ENCODE measurements at places on chromosomes 5 and 9.

GRCh38 chr9:108052431-108053080, 563.0 kb upstream of the KLF4 start:
- DNase-seq, result no peak

- DNase-seq, result peak; percentile 83
Measured at GRCh38 chr5:72209147-72210115, 102.2 kb downstream of the MAP1B start.

DNA sequence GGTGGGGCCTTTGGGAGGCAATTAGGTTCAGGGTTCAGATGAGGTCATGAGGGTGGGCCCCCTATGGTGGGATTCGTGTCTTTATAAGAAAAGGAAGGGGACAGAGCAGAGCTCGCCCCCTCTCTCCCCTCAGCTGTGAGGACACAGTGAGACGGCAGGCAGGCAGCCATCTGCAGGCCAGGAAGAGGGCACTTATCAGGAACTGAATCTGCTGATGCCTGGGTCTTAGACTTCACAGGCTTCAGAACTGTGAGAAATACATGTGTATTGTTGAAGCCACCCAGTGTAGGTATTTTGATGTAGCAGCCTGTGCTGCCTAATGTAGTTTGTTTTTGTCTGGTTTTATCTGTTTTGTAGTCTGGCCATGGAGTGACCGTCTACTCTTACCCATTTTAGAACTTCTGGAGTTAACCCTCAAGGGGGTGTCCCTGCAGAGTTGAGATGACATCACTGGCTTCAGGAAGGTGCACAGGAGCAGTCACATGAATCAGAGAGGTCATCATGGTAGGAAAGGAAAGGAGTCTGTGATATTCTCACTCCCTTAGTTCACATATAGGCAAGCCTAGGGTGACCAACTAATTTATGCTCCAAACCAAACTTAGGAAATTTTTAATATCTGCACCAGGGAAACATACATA, 71.0 kb downstream of the LRRC70 start:
- DNase-seq, result no peak

GRCh38 chr5:130514984-130515690, 610.9 kb downstream of the CHSY3 start:
- peak; percentile 92 for DNase-seq

GRCh38 chr9:22332202-22332601, 114.4 kb upstream of the DMRTA1 start:
- DNase-seq, result no peak

DNA sequence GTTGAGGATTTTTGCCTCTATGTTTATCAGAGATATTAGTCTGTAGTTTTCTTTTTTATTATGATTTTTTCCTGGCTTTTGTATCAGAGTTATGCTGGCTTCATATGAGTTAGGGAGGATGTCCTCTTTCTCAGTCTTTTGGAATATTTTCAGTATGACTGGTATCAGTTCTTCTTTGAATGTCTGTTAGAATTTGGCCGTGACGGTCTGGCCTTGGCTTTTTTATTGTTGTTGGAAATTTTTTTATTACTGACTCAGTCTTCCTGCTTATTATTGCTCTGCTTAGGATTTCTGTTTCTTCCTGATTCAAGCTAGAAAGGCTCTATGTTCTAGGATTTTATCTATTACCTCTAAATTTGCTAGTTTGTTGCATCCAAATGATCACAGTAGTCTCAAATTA, 421.9 kb downstream of the CDH10 start:
- DNase-seq, result peak; percentile 61

DNA sequence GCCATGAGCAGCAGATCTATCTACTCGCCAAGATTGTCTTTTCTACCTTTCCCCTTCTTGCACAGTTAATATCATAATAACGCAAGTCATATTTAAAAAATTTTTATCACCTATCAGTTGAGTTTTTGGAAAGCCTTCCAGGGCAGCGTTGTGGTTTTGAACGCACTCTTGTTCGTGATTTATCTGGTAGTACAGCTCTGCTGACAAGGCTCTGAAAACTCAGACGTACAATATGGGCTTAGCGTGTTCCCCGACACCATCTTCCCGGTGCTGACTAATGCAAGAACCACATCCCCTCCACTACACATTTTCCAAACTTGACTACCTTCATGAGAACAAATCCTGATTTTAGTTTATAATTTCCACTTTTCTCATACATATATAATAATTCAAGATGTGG, 1.6 kb upstream of the NFIL3 start:
- no peak for DNase-seq

DNA sequence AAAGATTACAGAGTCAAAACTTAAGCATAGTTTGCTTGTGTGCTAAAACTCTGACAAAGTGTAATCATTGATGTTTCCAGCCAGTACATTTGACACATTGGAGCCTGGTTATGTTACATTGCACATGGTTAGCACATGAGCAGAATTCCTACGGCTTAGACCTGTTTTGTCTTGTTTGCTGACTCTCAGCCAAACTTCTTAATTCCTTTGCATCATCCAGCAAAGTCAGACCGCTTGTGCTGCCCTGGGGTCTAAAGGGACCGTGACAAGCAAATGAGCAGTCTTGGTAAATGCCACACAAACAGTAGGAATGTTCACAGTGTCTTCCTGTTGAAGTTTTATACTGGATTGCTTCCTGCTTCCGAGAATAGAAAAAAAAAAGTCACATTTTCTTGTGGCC, 72.0 kb upstream of the ENTREP1 start:
- peak; percentile 78 for DNase-seq

DNA sequence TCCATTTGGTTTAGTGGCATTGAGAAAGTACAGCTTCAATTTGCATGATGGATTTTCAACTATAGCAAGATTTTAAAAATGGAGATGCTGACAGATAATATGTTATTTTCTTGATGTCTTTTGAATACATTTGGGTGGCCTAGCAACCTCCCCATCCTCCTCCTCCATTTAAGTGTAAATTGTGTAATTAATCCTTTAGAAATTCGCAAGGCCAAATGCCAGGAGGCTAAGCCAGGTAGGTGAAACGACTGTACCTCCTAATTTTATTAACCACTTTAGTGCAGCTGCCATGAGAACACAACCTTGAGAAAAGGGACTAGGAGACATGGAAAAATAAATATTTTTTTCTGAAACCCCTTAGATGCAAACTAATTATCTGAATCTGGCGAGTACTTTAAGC, 248.8 kb downstream of the MRPS30 start:
- no peak for DNase-seq

- DNase-seq, result no peak
Measured at GRCh38 chr5:41349846-41350245, 136.5 kb upstream of the C6 start.

GRCh38 chr9:130398487-130399240, 46.1 kb upstream of the ASS1 start:
- no peak for DNase-seq

- peak; percentile 32 for DNase-seq
Measured at GRCh38 chr9:113808391-113809358, 67.4 kb upstream of the ZNF618 start.

DNA sequence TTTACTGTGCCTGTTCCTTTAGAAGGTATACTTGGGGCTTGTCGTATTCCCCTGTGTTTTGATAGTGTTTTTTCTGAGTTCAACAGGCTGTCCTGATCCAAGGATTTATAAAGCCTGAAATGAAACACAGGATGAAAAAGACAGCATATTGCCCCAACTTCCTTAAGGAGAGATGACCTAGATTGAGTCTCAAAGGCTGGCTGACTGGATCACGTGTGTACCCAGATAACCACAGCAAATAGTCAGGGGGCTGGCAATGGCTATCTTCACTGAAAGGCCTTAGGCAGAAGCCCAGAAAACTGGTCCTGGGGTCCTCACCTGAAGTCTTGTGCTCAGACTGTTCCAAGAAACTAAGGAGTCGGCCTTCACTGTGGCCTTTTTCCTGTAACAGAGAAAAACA, 7.7 kb upstream of the HK3 start:
- DNase-seq, result no peak

DNA sequence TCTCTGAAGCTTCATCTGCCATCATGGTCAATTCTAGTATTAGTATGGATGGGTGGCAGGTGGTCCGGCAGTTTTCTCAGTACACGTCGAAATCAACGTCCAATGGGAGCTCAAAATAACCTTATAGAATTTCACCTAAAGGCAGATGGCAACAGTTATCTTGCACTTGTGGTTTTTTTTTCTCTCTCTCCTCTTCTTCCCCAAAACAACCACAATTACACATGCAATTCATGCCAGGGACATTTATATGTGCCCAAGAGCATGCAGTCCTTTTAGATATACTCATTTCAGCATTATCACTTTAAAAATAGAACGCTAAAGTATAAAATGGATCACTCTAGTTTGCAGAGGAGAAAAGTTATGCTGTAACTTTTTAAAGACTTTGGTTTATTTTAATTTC, 1428.9 kb upstream of the WWC1 start:
- no peak for DNase-seq

DNA sequence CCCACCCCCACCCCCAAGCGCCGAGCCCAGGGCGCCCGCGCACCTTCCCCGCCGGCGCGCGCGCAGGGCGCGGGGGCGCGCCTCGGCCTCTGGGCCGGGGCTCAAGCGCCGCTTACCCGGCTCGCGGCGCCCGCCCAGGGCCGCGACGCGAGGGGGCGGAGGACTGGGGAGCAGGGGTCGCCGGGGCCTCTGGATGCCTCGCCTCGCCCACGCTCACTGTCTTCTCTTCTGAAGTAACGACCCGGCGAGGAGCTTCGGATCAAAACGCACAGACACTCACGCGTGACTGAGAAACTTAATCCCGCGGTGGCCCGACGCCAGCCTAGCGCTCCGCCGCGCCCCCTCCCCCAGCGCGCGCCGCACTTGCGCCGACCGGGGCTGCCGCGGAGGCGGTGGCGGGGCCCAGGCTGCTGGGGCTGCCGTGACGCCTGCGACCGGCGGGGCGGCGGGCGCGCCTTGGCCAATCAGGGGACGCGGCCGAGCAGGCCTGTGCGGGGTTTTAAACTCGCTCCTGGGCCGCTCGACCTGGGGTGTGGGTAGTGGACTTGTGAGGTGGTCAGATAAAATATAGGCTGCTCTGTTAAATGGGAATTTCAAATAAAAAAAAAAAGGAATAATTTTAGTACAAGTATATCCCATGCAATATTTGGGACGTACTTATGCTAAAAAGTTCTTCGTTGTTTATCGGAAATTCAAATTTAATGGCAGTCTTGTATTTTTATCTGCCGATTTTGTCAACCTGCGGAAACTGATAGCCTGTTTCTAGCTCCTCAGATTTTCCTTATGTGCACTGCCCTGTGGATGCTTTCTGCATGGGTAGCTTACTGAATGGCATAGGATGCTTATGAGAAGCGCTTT, at the start of gene MPDZ:
Gene MPDZ (minus strand): TSS at position 409 of the 858 bp plus-strand sequence. CDS start 29,377 bp downstream, outside the sequence.
- peak; percentile 22 for DNase-seq

DNA sequence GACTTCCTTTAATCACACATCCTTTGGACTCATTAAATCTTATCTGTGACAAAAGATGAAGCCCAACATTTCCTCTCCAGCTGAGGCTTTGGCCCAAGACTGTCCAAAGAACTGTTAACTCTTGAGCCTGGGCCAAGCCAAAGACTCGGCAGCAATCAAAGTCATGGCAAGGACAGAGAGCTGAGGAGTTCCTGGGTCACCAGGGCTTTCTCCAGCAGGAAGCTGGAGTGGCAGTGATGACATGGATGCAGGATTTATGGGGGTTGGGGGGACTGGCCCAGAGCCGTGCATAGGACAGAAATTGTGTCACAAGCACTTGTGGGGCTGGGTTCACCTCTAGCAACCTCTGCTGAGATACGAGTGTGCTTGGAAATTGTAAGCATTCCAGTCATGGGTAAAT, 440.3 kb downstream of the PLK2 start:
- no peak for DNase-seq

GRCh38 chr5:122947772-122948171, 88.8 kb downstream of the PPIC start:
- no peak for DNase-seq

GRCh38 chr5:55234121-55234700, 803 bp upstream of the CCNO start:
- DNase-seq, result peak; percentile 48

GRCh38 chr5:163089230-163089629, 348.2 kb upstream of the CCNG1 start:
- no peak for DNase-seq

GRCh38 chr9:117679416-117679815, 24.8 kb upstream of the TLR4 start:
- DNase-seq, result no peak

Data from foreskin keratinocyte (primary cell).